RWPE1 (cell line): ENCODE measurements at places on chromosomes 16 and 17.

DNA sequence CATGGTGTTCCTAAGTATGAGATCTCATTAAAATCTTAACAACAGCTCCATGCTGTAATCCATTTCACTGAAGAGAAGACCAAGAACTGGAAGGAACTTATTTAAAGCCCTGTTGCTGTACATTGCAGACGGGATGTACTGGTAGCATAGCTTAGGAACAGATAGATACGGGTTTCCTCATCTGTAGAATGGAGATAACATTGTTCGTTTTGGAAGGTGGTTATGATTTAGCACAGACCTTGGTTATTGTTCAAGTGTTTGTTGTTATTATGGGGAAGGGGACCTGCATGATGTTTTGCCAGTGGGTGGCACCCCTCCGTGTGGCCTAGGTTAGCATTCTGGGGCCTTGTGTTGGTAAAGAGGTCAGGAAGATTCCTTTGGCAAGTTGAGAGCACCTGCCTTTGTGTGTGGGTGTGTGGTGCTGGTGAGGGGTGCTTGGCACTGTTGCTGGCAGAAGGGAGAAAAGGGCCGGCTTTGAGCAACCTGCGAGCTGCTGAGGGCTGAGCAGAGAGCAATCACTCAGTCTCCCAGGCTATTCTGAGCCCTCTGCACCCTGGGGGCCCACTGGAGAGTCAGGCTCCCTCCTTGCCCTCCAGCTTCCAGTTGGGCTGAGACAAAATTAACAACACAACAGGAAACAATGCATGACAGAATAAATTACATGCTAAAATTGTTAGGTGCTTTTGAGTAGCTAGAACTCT lies 2.3 kb downstream of the TAOK2 start:
- no peak for DNase-seq

- no peak for DNase-seq
Measured at GRCh38 chr17:82650723-82651122, 2.5 kb upstream of the WDR45B start.

GRCh38 chr17:48011405-48012150 lies 26.0 kb downstream of the COPZ2 start:
- peak; percentile 18 for DNase-seq

- no peak for DNase-seq
Measured at GRCh38 chr16:4726616-4727015, 7.5 kb downstream of the ANKS3 start.

- DNase-seq: peak; percentile 55
Measured at GRCh38 chr16:53839150-53839549, 135.2 kb downstream of the FTO start.

DNA sequence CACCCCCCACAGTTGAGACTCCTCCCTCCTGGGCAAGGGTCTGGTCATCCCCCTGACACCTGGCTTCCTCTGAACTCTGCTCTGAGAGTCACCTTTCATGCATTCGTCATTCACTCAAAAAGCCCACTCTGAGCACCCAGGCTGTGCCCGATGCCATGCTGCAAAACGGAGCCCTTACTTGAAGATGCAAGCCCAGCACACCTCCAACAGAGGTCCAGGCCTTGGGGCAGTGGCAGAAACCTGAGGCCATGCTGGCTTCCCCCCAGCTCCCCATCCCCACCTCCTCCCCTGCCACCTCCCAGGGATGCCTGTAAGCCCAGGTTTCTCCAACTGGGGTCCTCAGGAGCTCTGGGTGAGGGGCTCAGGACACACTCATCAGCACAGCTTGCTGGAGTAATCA lies 67.7 kb upstream of the TNRC6C start:
- DNase-seq: no peak

DNA sequence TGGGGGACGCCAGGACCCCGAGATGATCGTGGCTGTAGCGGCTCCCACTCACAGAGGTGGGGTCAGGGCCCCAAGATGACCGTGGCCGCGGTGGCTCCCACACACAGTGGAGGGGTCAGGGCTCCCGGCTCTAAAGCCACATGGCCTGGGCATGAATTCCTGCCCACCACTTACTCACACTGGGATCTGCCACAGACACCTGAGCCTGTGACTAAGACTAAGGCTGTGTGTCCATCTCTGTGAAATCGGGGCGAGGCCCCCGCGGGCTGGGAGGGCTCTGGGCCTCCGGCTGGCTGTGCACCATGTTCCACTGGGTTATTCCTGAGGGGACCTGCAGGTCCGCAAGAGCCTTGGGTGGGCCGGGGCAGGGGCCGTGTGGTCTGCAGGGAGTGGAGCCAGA lies 18.5 kb downstream of the ZFPM1 start:
- DNase-seq: peak; percentile 33

- no peak for DNase-seq
Measured at GRCh38 chr16:69270395-69270794, 40.8 kb upstream of the VPS4A start.

GRCh38 chr17:59972778-59973177 lies 8.2 kb upstream of the RNFT1 start:
- no peak for DNase-seq

GRCh38 chr17:64638552-64639203 lies 23.4 kb downstream of the SMURF2 start:
- no peak for DNase-seq

GRCh38 chr17:45441526-45442310 lies 9.0 kb upstream of the ARHGAP27 start:
- DNase-seq: no peak

DNA sequence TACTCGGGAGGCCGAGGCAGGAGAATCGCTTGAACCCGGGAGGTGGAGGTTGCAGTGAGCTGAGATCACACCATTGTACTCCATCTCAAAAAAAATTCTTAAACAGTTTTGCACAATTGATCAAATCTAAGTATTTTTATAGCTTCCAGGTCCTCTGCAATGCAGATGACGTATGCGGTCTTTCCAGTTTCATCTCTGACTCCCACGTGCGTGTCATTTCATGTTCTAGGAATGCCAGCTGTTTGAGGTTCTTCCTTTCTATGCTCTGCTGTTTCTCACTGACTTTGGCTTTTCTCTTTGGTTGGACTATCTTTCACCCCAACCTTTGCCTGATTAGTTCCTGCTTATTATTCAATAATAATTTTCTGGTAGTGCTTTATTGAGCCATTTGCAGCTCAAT lies 16.2 kb downstream of the CHP2 start:
- DNase-seq: peak; percentile 85

GRCh38 chr17:36791942-36792475 lies 145.3 kb upstream of the LHX1 start:
- no peak for DNase-seq

GRCh38 chr17:31561469-31562375 lies 170.2 kb downstream of the RAB11FIP4 start:
- no peak for DNase-seq

GRCh38 chr16:58741166-58741565 lies 7.0 kb upstream of the GOT2 start:
- DNase-seq: no peak

- DNase-seq: no peak
Measured at GRCh38 chr16:4610011-4611005, 4.4 kb downstream of the UBALD1 start.

GRCh38 chr17:40242774-40243173 lies 23.7 kb downstream of the WIPF2 start:
- DNase-seq: no peak

GRCh38 chr16:67884-68789 lies 4.3 kb downstream of the RHBDF1 start:
- DNase-seq: no peak

DNA sequence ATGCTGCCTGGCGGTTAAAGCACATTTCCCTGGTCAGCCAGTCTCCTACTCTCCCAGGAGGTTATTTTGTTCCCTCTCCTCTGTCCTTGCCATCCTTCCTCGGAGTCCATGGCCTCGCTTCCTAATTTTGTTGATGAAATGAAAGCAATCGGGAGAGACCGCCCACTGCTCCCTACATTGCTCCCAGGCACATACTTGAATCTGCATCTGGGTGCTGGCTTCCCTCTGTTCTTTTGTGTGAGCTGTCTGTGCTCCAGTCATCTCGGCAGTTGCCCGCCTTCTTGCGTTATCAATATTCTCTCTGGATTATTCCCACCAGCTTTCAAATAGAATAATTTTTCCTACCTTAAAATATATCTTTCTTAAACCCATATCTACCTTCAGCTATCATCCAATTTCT lies 11.1 kb downstream of the KRT23 start:
- no peak for DNase-seq

DNA sequence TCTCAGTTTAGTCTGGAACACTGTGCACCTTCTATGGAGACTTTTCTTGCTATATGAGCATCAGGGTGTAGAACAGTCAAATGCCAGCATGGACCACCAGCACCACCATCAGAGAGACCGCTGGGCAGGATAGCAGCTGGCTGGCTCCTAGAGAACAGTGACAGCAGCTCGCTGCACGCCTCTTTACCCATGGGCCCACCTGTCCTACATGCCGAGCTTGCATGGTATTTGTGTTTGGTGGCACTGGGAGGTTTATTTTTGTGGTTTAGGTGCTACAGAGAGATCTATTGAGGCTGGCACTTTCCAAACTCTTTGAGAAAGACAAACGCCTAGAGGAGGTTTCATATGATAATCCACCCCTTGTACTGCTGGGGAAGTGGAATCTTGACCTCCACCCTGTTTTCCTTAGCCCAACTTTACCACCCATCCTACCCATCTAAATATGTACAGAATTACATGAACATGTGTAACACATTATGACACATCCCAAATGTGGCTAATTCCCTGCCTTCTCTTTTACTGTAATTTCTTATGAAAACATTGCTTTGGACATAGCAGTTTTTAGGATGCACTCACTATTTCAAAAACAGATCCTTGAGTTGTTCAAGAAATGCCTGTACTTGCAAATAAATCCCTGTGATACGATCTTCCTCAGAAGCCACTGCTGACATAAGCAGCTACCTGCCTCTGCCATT lies 46.3 kb downstream of the COG7 start:
- no peak for DNase-seq

- no peak for DNase-seq
Measured at GRCh38 chr17:9484789-9485188, 90.8 kb downstream of the STX8 start.

DNA sequence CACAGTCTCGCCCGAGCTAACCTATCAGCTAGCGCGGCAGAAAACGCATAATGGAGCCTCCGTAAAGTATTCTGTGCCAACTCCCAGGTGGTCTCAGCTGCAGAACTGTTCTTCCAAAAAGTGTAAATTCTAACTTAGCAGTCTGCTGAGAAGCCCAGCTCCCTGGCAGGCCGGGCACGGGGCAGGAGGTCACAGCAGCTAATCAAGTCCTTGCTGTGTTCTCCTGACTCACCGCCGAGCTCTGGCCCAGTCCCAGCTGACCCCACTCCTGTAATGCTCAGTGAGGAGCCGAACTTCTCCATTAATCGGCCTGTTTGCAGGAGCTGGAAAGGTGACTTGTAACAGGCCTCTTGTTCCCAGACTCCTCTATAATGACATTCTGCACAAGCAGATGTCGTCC lies 193.3 kb downstream of the IRX3 start:
- DNase-seq: no peak

GRCh38 chr16:77715145-77715544 lies 7.2 kb upstream of the NUDT7 start:
- no peak for DNase-seq

- DNase-seq: no peak
Measured at GRCh38 chr17:57441270-57441600, 184.9 kb downstream of the MSI2 start.

GRCh38 chr17:60641810-60642220 lies 35.8 kb upstream of the BCAS3 start:
- DNase-seq: peak; percentile 46

DNA sequence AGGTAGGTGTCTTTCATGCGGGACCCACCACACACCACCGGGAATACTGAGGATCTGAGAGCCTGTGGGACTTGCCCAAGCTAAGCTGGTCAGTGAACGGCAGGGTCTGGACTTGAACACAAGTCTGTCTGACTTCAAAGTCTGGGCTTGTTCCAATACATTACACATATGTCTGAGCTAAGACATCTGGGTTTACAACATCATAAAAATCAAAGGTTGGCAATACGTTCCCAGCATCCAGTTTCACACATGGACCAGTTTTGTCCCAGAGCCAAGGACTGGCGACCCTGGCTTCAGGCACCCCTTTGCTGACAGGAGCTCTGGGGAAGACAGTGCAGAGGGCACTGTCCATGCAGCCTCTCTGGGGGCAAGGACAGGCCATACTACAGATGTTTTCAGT lies 27.9 kb upstream of the AXIN2 start:
- DNase-seq: no peak

DNA sequence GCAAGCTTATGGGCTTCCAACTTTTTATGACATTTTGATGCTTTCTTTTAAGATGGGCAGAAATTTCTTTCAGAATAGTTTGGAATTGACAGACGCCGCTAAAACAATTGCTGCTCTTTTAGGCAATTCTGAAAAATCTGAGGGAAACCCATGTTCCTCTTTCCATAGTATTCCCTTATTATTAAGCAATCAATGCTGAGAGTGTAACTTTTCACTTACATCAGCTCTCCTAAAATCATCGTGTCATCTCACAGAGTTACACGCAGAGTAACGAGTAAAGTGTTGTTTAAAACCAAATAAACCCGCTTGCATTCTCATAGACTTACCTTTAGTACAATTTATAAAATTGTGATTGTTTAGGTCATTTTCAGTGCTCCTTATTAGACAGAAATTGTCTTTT lies 150.6 kb downstream of the MAF start:
- DNase-seq: no peak

GRCh38 chr17:16818340-16818739 lies 128.3 kb downstream of the CCDC144A start:
- DNase-seq: no peak

DNA sequence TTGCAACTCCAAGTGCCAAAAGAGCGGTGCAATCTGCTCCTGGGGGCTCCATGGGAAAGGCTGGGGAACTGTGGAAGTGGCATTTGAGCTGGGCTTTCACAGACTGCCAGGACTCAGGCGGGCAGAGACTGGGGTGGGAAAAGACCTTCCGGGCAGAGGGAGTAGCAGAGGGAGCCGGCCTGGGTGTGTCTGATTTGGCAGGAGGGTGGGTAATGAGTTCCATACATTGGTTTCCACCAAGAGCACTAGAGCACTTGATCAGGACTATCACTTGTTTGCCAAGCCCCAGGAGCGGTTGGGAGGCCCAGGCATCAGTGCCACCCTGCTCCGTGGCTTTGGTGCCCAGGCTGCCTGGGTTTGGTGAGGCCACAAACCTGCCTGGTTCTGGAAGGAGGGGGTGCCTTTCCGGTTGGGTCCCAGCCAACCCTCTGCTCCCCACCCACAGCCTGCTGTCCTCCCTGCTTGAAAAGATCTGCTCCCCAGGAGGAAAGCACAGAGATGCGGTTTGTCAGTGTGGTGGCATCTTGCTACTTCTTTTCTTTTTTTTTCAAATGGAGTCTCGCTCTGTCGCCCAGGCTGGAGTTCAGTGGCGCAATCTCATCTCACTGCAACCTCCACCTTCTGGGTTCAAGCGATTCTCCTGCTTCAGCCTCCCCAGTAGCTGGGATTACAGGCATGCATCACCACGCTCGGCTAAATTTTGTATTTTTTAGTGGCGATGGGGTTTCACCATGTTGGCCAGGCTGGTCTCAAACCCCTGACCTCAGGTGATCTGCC lies 3.5 kb upstream of the TRIM47 start:
- DNase-seq: no peak

- no peak for DNase-seq
Measured at GRCh38 chr17:31853911-31854470, 5.1 kb downstream of the COPRS start.

- no peak for DNase-seq
Measured at GRCh38 chr17:50173335-50173941, 7.6 kb downstream of the SGCA start.

GRCh38 chr16:14364386-14365199 lies 265.5 kb downstream of the PARN start:
- peak; percentile 74 for DNase-seq

GRCh38 chr17:67136191-67137025 lies 92.1 kb downstream of the CACNG1 start:
- no peak for DNase-seq

- DNase-seq: no peak
Measured at GRCh38 chr17:57271821-57272220, 15.5 kb downstream of the MSI2 start.

GRCh38 chr16:54288835-54289241 lies 2.3 kb upstream of the IRX3 start:
- no peak for DNase-seq
